ENCODE measurements at places on chromosomes 1 and 21. TPM values are rescaled to one million over a fixed set of nuclear protein-coding genes. Genes with fewer than 3 reads are reported as not detected.

DNA sequence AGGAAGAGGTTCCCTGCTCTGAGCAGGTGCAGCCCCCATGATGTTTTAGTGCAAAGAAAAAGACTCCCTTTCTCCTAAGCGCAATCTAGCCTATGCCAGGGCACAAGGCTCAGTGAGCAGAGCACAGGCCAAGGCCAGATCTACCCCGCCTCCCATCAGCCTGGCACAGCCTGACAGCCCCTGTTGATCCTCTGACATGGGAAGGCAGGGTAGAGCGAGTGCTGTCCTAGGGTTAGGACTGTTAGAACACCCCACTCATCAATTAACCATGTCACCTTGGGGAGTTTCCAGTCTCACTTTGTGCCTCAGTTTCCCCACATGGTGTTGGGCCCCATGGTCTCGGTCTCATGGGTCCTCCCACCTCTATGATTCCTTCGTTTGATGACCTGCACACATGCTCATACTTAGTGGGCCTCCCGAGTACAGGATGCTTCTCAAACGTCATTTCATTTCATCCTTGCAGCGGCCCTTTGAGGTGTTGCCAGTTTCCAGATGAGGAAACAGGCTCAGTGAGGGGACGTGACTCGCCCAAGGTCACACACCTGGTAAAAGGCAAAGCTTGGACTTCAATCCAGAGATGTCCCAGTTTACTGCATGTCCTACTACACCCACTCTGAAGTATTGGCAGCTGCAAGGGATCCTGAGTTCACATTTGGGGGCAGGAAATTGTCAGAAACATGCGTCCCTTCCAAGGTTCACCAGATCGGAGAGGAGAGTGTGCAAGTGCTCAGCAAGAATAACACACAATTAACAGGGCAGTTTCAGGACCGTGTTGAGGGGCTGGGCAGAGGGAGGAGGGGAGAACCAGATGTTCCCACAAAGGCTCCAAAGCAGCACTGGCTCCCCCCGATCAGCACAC lies 213.3 kb downstream of the TRABD2B start:
- DNase-seq: no peak

The GBP5 gene
- 110 TPM for total RNA-seq

The C4BPA gene
- total RNA-seq: not detected

DNA sequence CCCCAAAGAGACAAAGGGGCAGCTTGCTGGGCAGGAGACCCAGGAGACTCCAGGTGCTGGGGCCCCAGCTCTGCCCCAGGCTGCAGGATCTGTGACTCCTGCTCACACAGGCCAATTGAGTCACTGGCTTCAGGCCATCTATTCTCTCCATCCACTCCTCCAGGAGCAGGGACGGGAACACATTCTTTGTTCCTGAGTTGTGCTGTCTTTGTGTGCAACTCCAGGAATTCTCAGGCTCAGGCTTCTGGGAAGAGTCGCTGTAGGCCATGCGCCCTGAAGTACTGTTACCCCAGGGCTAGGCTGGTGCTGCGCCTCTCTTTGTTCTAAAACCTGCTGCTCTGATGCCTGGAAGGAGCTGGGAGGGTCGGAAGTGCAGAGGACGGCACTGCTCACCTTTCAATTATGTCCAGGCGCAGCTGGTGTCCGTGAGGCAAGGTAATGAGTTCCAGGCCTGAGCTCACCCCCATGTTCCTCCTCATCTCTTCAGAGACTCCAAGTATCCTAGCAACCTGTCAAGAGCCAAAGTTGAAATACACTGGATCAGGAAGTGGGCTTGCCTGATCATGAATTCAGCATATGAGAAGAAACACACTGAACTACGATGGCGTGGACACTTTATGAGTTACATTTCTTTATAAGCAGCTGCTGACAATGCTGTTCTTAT lies 105.9 kb downstream of the BCAR3 start:
- no peak for DNase-seq

- no peak for DNase-seq
These were observed 52.7 kb upstream of the TTC34 start for GRCh38 chr1:2854151-2854550.

DNA sequence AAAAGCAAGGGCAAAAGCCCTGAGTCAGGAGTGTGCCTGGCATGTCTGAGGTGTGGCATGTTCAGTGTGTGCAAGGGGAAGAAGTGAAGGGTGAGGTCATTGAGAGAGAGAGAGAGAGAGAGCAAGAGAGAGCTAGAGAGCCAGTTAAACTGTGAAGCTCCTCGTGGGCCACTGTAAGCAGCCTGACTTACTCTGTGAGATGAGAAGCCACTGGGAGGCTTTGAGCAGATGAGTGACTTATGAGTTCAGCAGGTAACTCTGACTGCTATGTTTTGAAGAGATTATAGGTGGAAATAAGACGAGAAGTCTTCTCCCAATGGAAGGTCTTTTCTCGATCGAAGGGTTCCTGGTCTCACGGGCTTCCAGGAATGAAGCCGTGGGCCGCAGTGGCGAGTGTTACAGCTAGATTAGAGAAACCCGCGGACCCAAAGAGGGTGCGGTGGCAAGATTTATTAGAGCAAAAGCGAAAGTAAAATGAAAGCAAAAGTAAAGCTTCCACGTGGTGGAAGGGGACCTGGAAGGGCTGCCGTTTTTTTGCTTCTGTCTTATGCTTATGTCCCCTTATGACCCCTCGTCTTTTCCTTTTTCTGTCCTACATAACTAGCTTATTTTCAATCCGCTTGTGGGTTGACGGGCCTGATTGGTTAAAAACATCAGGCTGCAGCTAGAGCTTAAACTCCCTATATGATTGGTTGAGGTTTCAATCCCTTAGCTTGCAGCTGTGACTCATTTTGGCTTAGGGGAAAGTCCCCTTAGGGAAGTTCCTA lies 323.1 kb upstream of the FAM78B start:
- DNase-seq: peak; percentile 85

Measured in activated CD4-positive, alpha-beta T cell treated with anti-CD3 and anti-CD28 coated beads, Interleukin-2, amount 10 ng/mL, durations not matched to agents 24 days and 14 days (primary cell).